ENCODE measurements at places on chromosomes 2 and 18.

- peak; percentile 43 for DNase-seq
These were observed 927.0 kb downstream of the DPP10 start for GRCh38 chr2:115369400-115369799.

GRCh38 chr2:177972782-177973181 is 99.8 kb downstream of the PDE11A start:
- DNase-seq, result no peak

DNA sequence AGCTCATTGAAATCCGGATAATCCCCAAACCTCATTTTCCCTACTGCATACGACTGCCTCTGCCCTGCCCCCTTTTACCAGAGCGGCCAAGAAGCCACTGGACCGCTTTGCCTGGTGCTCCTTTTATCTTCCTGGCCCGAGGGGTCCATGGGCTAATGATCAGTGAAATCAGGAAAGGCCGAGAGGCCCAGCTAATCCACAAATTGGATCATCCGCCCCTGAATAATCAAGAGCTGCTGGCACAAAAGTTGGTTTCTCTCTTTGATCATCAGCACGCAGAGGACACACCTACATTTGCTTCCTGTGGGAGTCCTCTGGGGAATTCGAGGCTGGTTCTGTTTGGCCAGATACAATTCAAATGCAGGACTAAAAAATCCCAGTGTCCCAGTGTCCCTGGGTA is 144.5 kb downstream of the INSIG2 start:
- DNase-seq, result no peak

DNA sequence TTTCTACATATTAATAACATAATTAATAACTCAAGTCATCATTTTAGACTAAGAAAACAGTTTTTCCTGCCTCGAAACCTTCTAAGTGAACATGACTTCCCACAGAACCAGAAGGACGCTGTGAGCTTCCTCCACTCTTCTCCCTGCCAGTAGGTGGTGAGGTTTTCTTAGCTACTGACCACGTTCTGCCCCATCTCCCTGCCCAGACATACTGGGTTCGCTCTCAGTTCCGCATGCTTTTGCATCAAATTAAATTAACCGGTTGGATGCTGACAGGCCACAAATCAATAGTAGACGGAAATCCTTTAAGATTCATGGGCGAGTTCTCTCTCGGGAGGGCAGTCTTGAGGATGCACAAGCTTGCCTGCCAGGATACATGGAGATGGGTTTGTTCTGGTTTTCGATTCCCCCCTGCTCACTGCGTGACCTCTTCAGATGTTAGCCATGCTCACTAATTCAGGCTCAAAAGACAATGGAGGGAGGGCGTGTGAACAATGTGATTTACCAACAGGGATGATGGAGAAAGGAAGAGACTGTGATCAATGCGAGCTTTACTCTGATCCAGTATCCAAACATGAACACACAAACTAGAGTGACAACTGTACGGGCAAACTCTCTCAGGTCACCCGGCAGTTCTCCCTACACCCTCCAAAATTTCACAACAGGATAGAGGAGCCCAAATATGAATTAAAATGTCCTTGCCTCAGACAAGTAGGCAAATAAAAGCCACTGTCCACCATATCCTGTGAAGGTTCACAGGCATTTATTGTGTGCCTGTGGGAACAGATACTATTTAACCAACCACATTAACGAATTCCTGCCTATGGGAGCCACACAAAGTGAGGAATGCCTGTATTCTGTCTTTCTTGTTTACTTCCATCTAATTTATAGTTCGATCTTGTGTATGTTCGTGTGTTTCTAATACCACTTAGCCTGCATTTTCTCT is 375.7 kb downstream of the EIPR1 start:
- DNase-seq, result peak; percentile 77

DNA sequence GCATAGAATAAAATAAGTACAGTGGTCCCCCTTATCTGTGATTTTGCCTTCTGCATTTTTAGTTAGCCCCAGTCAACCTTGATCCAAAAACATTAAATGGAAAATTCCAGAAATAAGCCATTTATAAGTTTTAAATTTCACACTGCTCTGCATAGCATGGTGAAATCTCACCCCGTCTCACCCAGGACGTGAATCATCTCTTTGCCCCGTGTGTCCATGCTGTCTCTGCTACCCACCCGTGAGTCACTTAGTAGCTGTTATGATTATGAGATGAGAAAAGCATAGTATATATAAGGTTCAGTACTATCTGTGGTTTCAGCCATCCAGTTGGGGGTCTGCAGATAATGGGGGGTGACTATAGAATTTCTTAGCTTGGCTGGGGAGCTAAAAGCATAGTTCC is 67.3 kb downstream of the RHBDD1 start:
- DNase-seq, result no peak

DNA sequence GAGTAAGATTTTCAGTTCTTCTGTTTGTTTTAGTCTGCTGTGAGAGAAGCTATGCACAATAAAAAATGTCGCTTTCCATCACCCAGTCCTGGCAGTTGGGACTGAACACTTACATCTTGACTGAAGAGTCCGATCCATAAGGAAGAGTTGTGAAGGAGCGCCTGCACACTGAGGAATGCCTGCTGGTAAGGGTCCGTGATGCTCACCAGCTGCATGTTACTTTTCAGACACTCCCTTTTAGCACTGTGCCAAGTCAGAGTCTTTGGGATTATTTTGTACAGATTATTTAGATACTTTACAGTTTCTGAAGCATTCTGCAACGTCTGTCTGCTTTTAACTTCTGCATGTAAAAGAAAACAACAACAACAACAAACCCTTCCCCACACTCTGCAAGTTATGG is 42.6 kb upstream of the CD302 start:
- no peak for DNase-seq

DNA sequence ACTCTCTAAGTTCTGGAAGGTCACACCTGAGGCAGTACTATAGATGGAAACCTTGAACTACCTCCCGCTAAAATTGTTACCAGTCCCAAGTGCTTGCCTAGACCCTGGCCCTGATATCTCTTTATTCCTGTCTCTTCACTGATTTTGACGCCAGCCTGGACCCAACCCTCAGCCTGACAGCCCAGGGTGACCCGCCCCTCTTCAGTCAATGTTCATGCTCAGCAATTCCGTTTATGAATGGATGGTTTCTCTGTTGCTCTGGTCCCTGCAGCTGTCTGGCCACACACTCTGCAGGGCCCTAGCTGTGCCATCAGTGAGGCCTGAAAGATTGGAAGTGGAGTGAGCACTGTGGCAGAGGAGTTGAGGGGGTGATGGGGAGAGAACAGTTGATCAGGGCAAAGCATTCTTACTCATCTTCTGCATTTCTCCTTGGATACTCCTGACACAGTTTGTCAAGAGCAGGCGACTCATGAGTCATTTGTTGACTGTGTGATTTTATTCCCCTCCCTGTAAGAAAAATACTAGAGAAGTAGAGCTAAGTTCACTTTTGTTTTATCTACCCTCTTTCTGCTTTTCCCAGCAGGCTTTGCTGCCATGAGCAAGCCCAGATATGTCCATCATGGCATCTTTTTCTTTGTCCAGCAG is 46.0 kb downstream of the NPAS2 start:
- peak; percentile 22 for DNase-seq

- peak; percentile 26 for DNase-seq
These were observed 14.3 kb downstream of the KCNG2 start for GRCh38 chr18:79812052-79812451.

DNA sequence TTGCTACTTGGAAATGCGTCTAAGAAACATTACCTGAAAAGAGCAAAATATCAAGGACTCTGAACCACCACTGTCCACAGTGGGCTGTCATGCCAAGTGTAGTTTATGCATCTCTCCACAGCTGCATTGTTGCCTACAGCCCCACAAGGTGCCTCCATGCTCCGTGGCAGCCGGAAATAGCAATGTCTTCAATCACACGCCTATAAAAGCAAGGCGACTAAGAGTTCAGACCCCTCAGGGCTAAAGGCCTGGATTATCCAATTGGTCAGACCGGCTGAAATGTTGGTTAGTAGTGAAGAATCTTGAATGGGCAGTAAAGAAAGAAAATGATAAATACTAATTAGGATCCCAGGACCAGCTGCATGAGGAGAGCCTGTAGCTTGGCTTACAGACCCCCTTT is 114.0 kb upstream of the SLC35G4 start:
- no peak for DNase-seq

DNA sequence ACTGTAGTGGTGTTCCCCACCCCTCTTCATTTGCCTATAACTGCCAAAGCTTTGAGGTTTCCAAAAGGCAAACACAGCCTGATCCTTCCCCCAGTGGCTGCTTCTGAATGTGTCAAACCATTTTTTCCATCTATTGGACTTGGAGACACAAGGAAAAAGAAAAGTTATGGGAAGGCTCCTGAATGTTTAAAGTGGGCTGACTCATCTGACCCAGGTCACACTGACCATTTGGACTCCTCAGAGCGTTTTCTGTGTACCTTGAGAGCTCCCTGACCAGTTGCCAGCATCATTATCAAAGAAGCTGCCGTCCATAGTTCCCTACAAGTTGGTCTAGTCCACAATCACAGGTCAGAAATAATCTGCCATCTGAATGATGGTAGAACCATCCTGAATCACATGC is 123.4 kb upstream of the COL3A1 start:
- DNase-seq, result no peak

DNA sequence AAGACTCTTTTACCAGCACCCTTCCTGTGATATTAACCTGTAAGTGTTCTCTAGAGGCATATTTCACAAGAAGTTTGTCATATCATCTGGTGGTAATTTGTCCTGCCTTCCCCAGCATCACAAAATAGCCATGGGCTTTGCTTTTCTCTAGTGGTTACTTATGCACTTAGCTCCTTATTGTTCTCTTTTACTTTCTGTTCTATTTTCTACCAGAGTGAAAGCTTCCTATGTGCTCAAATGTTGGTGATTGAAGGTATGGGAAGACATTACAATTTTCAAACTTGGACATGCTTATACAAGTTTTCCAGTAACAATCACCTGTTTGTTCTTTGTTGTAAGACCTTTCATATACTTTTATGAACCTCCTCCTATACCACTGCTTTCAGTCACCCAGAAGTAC is 87.0 kb upstream of the KCNH7 start:
- peak; percentile 43 for DNase-seq

GRCh38 chr2:69509011-69509749 is 71.9 kb upstream of the NFU1 start:
- DNase-seq, result peak; percentile 70

DNA sequence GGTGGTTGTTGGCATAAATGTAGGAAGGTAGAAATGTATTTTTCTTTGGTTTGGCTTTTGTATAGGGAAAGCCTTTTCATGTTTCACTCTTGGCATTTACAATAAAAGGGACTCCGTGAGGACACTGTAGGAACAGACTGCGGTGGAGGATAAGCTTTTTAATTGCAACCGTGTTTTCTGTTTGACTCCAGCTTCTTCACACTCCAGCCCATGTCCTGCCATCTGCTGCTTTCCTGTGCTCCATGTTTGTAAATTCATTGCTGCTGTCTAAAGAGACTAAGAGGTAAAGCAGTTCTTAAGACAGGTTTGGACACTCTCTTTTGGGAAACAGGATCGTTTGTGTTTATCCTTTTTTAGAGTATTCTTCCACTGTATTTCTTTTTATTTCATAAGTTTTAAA is 33.3 kb downstream of the WDR75 start:
- DNase-seq, result no peak

DNA sequence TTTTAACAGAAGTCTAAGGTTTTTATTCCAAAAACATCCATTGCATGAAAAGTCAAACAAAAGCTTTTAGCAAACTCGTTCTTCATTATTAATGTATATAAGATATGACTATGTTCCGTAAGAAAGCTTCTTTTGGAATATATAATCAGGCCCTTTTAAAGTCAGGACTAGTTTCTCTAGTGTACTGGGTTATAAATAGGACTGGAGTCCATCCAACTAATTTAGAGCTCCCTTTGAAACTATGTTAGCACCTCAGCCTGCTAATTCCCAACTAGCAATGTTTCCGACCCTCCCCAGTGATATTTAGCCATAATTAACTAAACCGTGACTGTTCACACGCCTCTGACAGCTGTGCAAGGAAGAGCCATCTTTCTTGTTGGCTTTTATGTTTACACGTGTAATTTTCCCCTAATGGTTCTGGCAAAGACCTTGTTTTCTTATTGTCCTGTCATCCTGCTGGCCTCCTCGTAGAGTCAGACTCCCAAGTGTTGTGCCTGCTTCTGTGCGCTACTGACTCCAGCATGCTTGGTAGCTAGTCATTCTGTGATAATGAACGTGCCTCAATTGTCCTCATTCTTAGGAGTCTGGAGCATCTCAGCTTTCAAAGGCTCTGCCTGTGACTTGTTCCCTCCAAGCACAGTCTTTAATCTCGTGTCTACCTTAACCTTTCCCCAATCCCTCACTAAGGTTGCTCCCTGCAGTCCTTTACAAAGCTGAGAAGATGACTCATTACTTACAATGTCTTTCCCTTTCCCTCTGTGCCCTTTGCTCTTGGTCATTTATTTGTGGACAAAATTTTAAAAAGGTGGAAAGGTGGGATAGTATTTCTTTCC is 172.2 kb upstream of the RASGRP3 start:
- no peak for DNase-seq

DNA sequence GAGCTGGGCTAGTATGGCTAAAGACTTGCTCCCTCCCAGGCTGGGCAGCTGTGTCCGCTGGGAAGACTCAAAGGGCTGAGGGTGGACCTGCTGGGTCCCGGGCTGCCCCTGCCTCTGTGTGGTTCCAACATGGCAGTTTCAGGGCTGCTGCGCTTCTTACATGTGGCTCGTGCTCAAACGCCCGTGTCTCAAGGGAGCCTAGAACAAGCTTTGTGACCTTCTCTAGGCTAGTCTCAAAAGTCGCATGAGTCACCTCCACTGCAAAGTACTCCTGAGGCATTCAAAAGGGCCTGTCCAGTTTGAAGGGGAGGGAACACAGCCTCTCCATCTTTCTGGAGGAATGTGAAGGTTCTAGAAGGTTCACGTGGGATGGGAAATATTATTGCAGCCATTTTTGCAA is 44.7 kb upstream of the RAB31 start:
- DNase-seq, result no peak

GRCh38 chr18:14961991-14962390 is 214.0 kb downstream of the ANKRD30B start:
- no peak for DNase-seq

- no peak for DNase-seq
These were observed 156.6 kb downstream of the DOK6 start for GRCh38 chr18:69557282-69557681.

DNA sequence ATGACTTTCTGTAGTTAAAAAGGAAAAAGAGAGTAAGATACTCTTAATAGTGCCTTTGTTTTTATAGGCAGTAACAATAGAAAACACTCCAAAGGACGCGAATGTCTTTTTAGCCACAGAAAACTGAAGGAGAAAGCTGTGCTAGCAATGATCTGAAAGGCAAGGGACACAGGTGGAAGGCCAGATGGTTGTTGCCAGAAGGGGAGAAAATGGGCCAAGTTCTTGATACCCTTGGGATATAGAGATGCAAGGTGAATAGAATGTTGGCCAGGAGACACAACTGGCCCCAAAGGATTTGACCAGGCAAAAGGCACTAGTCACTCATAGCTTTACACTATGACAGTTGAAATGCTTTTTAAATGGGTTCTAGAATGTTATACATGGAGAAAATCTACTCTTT is 180.0 kb downstream of the NRXN1 start:
- no peak for DNase-seq

- DNase-seq, result no peak
These were observed 52.3 kb upstream of the ST8SIA5 start for GRCh38 chr18:46809145-46809544.

- no peak for DNase-seq
These were observed 150.8 kb downstream of the PXDN start for GRCh38 chr2:1593371-1594122.

- peak; percentile 33 for DNase-seq
These were observed 59.2 kb downstream of the DOCK10 start for GRCh38 chr2:224982910-224983711.

- DNase-seq, result no peak
These were observed 35.2 kb downstream of the SKA1 start for GRCh38 chr18:50410008-50410407.
